NCI-H524 treated with DMSO at 0.1 percent for 48 hours (cell line): ENCODE measurements at places on chromosomes 5 and 9.

DNA sequence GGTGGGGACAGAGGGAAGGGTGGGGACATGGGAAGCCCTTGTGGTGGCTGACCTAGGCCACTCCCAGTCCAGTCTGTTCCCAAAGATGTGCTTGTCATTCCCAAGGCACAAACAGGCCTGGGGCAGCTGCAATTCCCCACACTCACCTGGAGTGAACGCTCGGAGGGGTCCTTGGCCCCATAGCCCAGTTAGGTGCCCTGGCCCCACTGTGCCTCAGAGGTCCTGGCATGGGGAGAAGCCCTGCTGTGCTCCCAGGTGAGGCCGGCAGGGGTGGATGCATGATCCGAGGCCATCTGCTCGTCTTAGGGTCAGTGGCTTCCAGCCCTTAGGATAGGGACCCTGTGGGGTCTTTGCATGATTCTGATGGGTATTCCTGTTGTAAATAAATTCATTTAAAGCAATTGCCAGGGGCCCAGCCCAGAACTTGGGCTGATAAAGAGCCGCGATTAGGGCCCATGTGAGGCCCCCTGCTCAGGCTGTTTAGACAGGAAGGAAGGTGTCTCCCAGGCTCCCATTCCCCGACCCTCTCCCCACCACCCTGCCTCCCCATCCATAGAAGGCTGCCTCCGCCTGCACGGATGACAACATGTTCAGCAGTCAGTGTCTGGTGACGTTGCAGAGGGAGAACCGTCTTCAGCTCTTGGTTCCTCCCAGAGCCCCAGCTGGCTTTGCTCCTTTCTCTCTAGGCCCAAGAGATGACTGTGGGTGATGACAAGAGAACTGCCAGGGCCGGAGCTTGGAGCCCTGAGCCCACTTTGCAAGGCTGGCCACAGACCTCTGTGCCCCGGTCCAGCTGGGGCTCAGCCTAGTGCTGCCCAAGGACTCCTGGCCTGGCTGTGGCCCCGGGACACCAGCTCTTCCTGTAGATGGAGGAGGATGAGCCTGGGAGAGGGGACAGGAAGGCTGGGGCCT lies 28.4 kb upstream of the IRX4 start:
- DNase-seq: no peak

DNA sequence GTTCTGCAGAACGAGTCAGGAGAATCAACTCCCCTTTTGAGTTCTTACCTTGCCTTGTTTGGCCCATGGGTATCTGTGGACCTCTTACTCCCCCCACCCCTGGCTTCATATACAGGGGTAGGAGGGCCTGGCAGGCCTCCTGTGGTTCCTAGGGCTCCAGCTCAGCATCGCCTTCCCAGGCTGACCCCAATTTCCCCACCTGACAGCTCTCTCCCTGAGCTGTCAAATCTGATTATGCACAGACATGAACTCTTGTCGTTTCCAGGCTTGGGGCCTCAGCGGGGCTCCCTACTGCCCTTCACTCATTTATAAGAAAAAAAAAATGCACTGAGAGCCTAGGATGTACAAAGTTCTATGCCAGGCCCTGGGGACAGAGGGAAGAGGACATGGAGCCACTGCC lies 67.9 kb downstream of the PTPN3 start:
- no peak for DNase-seq

DNA sequence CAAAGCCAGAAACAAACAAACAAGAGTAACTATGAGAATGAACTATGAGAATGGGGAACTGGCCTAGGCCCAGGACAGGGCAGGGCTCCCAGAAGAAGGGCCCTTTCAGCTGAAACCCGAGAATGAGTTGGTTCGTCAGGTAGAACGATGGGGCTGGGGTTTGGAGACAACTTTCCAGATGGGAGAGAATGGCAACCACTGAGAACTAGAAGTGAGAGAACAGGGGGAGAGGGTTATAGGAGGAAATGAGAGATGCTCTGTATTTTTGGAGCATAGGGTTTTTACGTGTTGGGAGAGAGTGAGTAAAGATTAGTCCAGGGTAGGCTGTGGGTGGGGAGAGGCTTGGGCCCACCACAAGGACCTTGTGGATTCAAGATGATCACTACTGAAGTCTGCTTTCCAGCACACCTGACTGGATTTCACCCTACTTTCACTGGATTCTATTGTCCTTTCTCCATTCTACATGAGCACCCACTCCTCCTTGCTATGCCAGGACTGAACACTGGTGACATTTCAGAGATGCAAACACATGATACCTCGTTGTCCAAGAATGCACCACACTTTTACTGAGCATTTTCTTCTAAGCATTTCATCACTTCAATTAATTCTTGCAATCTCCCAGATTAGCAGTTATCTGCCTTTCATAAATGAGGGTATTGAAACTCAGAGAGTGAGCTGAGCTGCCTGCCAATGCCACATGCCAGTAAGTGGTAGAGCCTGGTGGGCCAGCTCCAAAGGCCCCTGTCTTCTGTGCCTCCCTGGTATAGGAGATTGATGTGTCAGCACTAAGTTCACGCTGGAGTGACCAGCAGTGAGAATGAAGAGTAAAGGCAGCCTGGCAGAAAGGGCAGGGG lies 3.2 kb upstream of the TMEM268 start:
- DNase-seq: no peak

DNA sequence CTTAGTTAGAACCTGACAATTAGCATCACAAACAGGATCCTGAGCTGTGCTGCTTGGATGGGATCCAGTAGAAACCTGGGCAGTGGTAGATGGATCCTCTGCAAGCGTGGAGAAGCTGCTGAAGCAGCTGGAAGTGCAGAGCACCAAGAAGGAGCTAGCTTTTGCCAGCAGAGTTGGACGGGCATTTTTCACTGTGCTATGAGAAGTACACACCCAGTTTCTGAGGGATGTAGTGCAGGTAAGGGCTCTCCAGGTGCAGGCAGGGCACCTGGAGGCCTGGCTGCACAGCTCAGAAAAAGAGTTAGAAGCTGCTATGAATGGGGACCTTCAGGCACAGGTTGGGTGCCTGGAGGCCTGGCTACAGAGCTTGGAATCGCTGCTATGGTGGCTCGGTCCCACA lies 623.9 kb upstream of the NUDT12 start:
- no peak for DNase-seq

DNA sequence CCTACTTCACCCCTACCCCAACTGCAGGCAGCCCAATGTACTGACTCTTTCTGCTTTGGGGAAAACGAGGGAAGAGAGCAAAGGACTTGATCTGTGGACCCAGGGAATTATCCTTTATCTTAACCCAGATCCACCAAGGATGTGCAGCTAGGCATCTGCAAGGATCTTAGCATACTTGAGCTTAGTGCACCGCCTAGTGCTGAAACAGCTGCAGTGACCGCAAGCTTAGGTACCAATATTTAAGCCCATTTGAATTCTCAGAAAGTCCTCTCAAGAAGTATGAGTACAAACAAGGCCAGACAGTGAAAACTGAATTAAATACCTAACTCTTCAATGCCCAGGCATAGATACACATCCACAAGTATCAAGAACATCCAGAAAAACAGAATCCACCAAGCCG lies 576.7 kb upstream of the ADAMTS16 start:
- DNase-seq: peak; percentile 69

GRCh38 chr5:68189613-68190012 lies 25.9 kb upstream of the PIK3R1 start:
- DNase-seq: no peak

GRCh38 chr5:72065751-72066255 lies 41.5 kb upstream of the MAP1B start:
- DNase-seq: peak; percentile 94

DNA sequence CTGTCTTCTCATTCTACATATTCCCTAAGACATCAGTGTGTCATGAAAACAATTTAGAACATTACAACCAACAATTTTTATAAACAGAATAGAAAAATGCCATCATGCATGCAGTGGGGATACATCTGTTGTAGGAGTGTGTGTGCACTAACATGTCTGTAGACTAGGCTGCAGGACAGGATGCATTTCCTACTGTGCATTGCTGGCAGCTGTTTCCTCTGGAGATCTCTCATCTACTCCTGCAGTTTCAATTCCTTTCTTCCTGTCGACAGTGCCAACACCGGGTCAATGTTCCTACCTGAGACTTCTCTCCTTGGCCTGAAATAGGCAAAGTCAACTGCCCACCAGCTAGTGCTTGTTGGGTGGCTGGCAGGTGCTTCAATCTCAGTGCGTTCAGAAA lies 69.8 kb downstream of the ANKH start:
- DNase-seq: no peak

DNA sequence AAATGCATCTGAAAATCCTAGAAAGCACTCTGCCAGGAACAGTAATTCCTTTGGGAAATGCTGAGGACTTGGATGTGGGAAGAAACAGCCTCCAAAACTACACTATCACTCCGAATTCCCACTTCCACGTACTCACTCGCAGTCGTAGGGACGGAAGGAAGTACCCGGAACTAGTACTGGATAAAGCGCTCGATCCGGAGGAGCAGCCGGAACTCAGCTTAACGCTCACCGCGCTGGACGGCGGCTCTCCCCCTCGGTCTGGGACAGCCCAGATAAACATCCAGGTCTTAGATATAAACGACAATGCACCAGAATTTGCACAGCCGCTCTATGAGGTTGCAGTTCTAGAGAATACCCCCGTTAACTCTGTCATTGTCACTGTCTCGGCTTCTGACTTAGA lies 786 bp downstream of the PCDHB3 start:
- DNase-seq: no peak

GRCh38 chr9:91038483-91039124 lies 237.0 kb downstream of the SYK start:
- no peak for DNase-seq

- DNase-seq: no peak
These were observed 506.0 kb upstream of the ZNF462 start for GRCh38 chr9:106356924-106357323.

DNA sequence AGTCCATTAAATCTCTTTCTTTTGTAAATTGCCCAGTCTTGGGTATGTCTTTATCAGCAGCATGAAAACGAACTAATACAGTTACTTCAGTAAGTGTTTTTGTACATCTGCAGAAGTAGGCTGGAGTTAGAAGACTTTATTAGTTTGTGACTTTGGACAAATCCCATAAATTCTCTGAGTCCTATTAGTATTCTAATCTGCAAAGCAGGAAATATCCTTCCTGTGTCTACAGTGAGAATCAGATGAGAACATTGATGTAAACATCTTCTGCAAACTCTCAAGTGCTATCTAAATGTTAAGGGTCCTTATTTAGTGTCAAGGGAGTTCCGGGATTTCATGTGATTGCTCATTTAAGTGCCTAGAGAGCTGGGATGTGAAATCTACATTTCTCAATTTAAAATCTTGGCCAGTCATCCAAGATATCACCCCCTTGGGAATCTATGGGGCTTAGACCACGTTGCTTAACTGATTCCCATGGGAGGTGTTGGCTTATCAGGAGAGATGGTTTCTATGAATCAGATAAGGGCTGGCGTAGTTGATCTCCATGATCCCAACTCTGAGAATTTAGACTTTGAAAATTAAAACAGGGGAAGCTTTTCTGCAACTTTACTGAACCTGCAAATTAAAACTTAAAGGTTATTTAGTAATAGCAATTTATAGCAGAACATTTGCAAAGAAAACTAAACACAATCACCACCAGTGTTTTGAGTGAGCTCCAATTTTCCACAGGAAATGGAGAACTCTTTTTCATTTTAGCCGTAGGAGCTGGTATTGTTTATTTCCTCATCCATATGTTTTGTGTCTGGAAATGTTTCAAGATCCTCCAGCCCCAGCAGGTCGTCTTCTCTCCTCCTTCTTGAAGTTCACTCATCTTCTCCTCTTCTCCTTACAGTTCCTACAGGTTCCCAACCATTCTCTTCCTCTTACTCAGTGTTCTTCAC lies 241.6 kb upstream of the CD180 start:
- DNase-seq: no peak

DNA sequence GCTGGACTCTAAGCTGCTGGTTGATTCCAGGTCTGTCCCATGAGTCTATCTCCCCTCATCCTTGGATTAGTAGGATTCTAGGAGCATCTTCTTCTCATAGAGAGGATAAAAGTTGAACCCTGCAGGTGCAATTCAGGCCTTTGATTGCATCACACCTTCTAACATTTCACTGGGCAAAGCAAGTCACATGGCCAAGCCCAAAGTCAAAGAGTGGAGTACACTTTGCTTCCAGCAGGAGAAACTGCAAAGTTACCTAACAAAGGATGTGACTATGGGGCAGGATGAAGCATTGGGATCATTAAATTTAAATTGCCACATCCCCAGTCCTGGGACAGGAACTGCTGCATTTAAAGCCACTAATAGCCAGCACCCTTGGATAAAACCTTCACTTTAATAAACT lies 51.0 kb upstream of the EGFLAM start:
- no peak for DNase-seq

DNA sequence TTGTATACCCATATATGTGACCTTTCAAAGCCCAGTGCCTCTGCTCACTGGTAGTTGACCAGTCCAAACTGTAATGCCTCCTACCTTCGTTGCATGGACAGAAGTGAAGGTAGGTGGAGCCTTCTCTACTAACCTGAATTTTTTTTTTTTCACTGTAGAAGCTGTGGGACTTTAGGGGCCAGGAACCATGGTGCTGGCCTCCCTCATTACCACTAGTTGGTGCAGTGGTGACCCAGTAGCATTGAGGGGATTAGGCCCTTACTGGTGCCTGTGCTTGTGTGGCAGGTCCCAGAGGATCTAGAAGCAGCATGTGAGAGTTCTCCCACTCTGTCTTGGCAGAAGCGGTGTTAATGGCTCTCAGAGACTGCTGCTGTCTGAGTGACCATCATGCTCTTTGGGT lies 2.3 kb downstream of the RALGPS1 start:
- no peak for DNase-seq

GRCh38 chr5:175718401-175719108 lies 60.7 kb downstream of the HRH2 start:
- DNase-seq: no peak

- DNase-seq: no peak
These were observed 3.6 kb upstream of the SPATA24 start for GRCh38 chr5:139407517-139407916.

DNA sequence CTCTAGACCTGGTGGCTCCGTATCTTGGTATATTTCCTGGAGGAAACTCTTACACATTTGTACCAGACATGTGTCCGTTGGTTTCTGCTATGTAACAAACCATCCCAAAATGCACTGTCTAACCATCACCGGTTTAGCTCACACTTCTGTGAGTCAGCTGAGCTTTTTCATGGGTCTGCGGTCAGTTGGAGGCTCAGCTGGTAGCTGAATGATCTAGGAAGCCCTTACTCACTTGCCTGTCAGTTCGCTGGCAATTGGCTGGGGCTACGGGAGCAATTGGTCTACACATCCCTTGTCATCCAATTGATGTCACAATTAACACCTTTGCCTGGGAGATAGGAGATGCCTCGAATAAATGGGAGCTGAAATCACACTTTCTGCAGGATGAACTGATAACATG lies 11.6 kb upstream of the WHRN start:
- DNase-seq: no peak

- no peak for DNase-seq
These were observed 46.4 kb upstream of the PLIN2 start for GRCh38 chr9:19173598-19174125.
